ENCODE measurements at places on chromosomes 1 and 21. TPM values are rescaled to one million over a fixed set of nuclear protein-coding genes. Genes with fewer than 3 reads are reported as not detected.
A peak's percentile ranks its signal among the peaks of the same experiment; 100 is the strongest.

DNA sequence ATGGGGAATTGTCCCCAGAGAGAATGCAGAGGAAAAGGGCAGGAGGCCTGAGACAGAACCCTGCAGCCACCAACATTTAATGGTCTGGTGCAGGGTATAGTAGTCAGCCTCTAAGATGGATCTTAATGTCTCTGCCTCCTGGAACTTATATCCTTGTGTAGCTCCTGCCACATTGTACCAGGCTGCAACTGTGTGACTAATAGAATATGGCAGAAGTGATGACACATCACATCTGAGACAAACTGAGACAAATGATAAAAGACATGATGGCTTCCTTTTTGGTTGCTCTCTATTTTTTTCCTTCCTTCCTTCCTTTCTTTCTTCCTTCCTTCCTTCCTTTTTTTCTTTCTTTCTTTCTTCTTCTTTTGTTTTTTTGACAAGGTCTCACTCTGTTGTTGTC, 37.1 kb upstream of the CYP4B1 start:
- peaks cover 11% of the 10 kb centered on the region for H3K4me1 ChIP-seq
- H3K27ac ChIP-seq, result no peak overlapping the region
- no peak overlapping the region for H3K4me3 ChIP-seq
- H3K36me3 ChIP-seq, result no peaks in the 10 kb centered on the region
- no peaks in the 10 kb centered on the region for H3K27me3 ChIP-seq

- H3K36me3 ChIP-seq, result no peaks in the 10 kb centered on the region
- peaks cover 12% of the 10 kb centered on the region for H3K27me3 ChIP-seq
- DNase-seq, result no peak
These were observed 234.9 kb downstream of the NPHP4 start for GRCh38 chr1:5757187-5757805.

ILDR2 gene
- 0.24 TPM for total RNA-seq

- DNase-seq, result no peak
- H3K27ac ChIP-seq, result no peak overlapping the region
- no peak overlapping the region for H3K4me3 ChIP-seq
- no peaks in the 10 kb centered on the region for H3K4me1 ChIP-seq
- H3K36me3 ChIP-seq, result no peaks in the 10 kb centered on the region
These were observed 15.4 kb upstream of the FRRS1 start for GRCh38 chr1:99781798-99782197.

- H3K4me3 ChIP-seq, result no peak overlapping the region
- H3K27ac ChIP-seq, result no peak overlapping the region
- no peaks in the 10 kb centered on the region for H3K4me1 ChIP-seq
- H3K27me3 ChIP-seq, result peaks cover 35% of the 10 kb centered on the region
These were observed 244.9 kb downstream of the KCNJ6 start for GRCh38 chr21:37671381-37671780.

DNA sequence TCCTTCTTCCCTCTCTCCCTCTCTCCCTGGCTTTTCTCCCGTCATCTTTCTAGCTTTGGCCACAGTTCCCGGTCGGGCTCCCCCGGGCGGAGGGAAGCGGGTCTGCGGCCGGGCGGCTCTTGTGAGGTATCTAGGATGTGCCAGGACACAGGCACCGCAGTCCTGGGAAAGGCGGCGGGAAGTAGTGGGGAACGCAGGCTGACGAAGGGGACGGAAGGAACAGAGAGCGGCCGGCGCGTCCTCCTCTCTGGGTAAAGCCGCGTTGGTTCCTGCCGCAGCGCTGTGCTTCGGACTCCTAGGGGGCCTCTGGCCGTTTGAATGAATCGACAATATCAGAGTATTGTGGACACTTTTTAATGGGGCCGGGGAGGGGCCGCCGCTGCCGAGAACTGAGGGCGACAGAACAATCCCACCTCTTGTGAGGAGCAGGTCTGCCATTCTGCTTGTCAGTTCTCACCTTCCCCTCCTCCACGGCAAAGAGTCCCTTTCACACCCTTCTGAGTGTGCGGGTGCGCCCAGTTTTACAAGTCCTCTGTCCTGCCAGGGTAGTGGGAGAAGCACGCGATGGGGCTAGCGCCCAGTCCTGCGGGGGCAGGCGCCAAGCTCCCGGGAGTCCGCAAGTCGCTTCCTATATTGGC, 1.2 kb upstream of the LHX9 start:
- peaks cover 33% of the 10 kb centered on the region for H3K4me1 ChIP-seq
- peak overlapping the region; percentile 6 for H3K27ac ChIP-seq
- DNase-seq, result no peak
- H3K36me3 ChIP-seq, result peaks cover under 1% of the 10 kb centered on the region
- H3K27me3 ChIP-seq, result peaks cover 100% of the 10 kb centered on the region

GRCh38 chr1:157624471-157624870, 26.6 kb upstream of the FCRL4 start:
- H3K27me3 ChIP-seq, result peaks cover 21% of the 10 kb centered on the region
- no peak overlapping the region for H3K27ac ChIP-seq
- DNase-seq, result no peak
- no peak overlapping the region for H3K4me3 ChIP-seq

PSMB2 gene
- 62.9 TPM for total RNA-seq

GUCA2A gene
- total RNA-seq, result 2.9 TPM

DNA sequence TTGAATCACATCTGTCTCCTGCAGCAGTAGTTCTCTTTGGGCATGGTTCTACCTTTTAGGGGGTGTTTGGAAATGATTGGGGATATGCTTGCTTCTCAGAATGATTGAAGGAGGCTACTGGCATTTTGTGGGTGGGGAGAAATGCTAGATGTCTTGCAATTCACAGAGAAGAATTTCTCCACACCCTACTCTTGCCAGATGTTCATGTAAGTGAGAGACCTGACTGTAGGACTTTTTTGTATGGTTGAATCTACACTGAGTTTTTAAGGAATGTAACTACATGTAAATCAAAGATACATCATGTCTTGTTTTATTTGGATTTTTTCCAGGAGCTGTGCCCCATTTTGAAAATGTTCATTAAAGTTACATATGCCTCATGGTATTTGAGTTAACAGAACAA, 311.9 kb downstream of the PRDM2 start:
- H3K27ac ChIP-seq, result no peak overlapping the region
- H3K36me3 ChIP-seq, result no peaks in the 10 kb centered on the region
- H3K4me1 ChIP-seq, result no peaks in the 10 kb centered on the region
- H3K4me3 ChIP-seq, result no peak overlapping the region
- H3K27me3 ChIP-seq, result peaks cover 15% of the 10 kb centered on the region
- DNase-seq, result no peak

UQCRH gene
- 403 TPM for total RNA-seq

DNA sequence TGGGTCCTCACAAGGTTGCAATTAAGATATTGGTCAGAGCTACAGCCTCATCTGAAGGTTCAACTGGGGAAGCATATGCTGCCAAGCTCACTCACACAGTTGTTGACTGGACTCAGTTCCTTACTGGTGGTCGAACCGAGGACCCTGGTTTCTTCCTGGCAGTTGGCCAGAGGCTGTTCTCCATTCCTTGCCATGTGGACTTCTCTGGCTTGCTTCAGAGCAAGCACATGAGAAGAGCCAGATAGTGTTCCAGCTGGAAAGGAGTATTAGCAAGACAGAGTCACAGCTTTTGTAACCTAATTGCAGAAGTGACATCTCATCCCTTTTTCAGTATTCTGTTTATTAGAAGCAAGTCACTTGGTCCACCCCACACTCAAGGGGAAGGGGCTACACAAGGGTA, 23.6 kb downstream of the POU2F1 start:
- no peak for DNase-seq
- no peaks in the 10 kb centered on the region for H3K27me3 ChIP-seq
- no peak overlapping the region for H3K4me3 ChIP-seq
- peaks cover 4% of the 10 kb centered on the region for H3K36me3 ChIP-seq

DNA sequence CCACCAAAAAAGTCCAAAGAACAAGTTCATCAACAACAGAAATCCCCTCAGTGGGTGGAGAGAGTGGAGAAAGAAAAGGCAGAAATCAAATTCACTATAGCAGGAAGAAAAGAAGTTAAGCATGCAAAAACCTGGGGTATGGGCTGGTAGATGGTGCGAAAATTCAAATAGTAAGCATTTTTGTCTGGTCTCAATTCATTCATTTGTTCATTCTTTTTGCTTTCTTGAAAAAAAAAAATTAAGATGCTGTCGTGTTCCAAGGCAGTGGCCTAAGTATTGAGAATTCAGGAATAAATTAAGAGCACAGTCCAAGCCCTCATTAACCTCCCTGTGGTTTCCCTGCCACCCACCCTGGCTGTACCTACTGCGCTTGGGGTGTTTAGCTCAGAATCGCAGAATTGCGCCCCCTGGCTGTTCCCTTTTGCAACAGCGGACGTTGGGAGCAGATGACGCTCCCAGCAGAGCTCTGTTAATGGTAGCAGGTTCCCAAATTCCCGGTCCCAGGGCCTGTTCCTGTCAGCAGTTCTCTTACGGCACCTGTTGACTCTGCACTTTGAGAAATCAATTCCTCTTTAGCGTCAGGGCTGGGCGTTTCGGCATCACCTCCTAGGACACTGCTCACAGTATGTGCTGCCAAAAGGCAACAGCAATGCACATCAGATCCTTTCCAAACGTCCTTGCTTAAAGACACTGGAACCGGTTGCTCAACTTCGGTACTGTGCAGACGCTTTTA, 34.0 kb upstream of the SSX2IP start:
- DNase-seq, result no peak
- H3K4me1 ChIP-seq, result peaks cover 14% of the 10 kb centered on the region
- H3K4me3 ChIP-seq, result no peak overlapping the region

TSPAN1 gene
- 27.6 TPM for total RNA-seq

DNA sequence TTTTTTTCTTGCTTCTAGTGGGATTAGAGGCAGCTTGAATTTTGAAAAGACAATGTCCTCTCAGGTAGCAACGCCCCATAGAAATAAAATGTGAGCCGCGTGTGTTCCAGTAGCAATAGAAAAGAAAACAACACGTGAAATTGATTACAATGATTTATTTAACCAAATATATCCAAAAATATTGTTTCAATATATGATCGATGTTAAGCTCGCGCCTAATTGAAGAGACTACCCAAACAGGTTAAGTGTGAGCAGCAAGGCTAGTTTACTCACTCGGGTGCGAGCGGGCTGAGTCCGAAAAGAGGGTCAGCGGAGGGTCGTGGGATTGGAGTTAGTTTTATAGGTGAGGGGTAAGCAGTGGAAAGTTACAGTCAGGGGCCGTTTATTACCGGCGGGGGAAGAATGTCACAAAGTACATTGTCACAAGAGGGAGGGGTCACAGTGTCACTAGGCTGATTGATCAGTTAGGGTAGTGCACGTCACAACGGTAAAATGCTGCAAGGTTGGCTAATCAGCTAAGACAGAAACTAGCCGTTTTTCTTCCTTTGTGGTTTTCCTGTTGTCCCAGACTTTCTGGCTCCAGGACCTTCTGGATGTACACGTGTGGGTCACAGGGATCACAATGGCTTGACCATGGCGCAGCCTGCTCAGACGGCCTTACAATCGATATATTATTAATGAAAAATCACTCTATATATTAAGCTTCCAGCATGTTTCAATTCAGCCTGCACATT, 697 bp upstream of the ZNF670 start:
- DNase-seq, result no peak
- H3K36me3 ChIP-seq, result peaks cover 24% of the 10 kb centered on the region
- no peaks in the 10 kb centered on the region for H3K27me3 ChIP-seq
- H3K27ac ChIP-seq, result peak overlapping the region; percentile 86
- peaks cover 16% of the 10 kb centered on the region for H3K4me1 ChIP-seq

KPRP gene
- total RNA-seq, result not detected

- H3K4me1 ChIP-seq, result peaks cover 7% of the 10 kb centered on the region
- no peak overlapping the region for H3K4me3 ChIP-seq
- H3K27me3 ChIP-seq, result peaks cover 8% of the 10 kb centered on the region
- H3K27ac ChIP-seq, result no peak overlapping the region
- DNase-seq, result no peak
These were observed 30.9 kb downstream of the ERG start for GRCh38 chr21:38467374-38467773.

DNA sequence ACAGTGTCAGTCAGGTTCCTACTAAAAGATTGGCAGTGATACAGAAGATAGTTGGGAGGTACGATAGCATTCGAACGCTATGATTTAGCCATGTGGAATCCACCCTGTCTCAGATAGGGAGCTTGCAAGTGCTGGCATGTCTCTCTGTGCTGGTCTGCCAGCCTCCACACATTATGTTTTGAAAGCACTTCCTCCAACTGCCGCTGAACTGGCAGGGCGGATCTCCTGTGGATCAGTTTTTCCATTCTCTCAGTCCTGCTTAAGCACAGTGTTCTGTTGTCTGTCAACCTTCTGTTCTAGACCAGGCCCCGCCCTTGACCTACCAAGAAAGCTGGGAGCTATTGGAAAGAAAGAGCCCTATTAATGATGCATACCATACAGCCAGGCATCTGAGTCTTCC, 65.5 kb upstream of the PALMD start:
- no peaks in the 10 kb centered on the region for H3K27me3 ChIP-seq
- no peak for DNase-seq
- no peak overlapping the region for H3K27ac ChIP-seq
- H3K36me3 ChIP-seq, result no peaks in the 10 kb centered on the region

SV2A gene
- total RNA-seq, result 5.4 TPM

DNA sequence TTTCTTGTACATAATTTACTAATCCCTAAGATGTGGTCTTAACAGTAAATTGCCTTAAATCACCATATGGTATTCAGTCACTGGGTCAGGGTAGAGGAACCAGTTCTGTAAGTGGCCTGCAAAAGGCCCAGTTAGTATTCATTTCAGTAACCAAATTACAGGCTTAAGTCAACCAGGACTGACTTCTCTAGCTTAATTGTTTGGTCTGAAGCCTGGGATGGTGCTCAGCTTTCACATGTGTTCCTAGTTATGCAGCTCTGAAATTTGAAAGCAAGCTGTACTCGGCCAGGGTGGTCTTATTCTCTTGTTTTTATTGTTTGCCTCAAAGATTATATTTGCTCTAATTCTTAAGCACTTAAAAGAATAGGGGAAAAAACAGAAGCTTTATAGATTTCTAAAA, 144.6 kb downstream of the MAGI3 start:
- no peak overlapping the region for H3K27ac ChIP-seq
- H3K36me3 ChIP-seq, result no peaks in the 10 kb centered on the region
- peaks cover 24% of the 10 kb centered on the region for H3K4me1 ChIP-seq

GRCh38 chr1:197660389-197660788, 114.9 kb downstream of the DENND1B start:
- no peak overlapping the region for H3K4me3 ChIP-seq
- no peaks in the 10 kb centered on the region for H3K4me1 ChIP-seq
- no peak overlapping the region for H3K27ac ChIP-seq
- no peak for DNase-seq
- H3K27me3 ChIP-seq, result no peaks in the 10 kb centered on the region

DNA sequence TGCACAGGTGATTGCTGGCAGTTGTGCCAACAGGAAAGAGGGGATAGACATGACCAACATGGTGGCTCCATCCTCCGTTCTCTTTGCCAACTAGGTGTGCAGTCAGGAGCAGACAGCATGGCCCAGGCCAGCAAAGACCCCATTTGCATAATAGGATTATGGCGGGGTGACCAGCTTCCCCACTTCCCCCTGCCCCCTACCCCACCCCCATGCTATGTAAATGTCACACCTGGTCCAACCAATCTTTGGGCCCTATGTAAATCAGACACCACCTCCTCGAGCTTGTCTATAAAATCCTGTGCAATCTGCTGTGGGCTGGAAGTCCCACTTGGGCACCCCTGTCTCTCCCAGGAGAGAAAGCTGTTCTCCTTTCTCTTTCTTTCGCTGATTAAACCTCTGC, 146.0 kb downstream of the SLC30A10 start:
- H3K36me3 ChIP-seq, result peaks cover 5% of the 10 kb centered on the region
- H3K4me1 ChIP-seq, result peaks cover 18% of the 10 kb centered on the region
- no peak for DNase-seq
- peaks cover 6% of the 10 kb centered on the region for H3K27me3 ChIP-seq
- no peak overlapping the region for H3K4me3 ChIP-seq

SPATA1 gene
- 1.8 TPM for total RNA-seq

LIN28A gene
- 26.2 TPM for total RNA-seq

- peaks cover 29% of the 10 kb centered on the region for H3K27me3 ChIP-seq
- H3K4me3 ChIP-seq, result no peak overlapping the region
- DNase-seq, result no peak
- H3K27ac ChIP-seq, result no peak overlapping the region
These were observed 322.6 kb downstream of the LTN1 start for GRCh38 chr21:28669971-28670653.
